Islet precursor cell (in vitro differentiated cells): ENCODE measurements at places on chromosomes 6 and 20.

DNA sequence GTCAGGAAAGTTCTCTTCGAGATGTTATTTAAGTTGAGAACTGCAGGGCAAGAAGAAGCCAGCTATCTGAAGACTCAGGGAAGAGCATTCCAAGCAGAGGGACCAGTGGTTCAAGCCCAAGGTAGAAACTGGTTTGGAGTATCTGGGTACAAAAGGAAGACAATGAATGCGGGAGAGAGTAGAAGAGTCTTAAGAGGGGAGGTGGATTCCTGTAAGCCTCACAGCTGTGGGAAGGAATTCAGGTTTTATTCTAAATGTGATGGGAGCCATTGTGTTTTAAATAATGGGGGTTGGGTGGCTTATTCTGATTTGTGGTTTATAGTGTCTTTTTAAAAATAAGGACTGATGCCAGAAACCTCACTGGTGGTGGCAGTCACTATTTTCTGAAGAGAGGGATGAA is 37.6 kb upstream of the TENT5A start:
- no peak for DNase-seq

DNA sequence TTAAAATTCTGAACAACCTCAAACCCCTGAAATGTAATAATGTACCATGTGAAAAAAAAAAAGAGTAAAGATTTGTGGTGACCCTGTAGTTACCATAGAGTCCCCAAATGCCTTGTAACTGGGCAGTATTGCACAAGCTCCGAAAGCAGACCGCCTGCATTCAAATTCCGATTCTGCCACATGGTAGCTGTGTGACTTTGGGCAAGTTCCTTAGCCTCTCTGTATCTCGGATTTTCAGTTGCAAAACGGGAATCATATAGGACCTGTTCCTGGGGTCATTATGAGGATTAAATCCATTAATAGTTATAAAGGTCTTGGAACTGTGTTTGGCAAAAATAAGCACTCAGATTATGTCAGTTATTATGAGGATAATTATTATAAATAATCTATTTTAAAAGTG is 43.6 kb downstream of the TSPYL4 start:
- DNase-seq, result no peak

DNA sequence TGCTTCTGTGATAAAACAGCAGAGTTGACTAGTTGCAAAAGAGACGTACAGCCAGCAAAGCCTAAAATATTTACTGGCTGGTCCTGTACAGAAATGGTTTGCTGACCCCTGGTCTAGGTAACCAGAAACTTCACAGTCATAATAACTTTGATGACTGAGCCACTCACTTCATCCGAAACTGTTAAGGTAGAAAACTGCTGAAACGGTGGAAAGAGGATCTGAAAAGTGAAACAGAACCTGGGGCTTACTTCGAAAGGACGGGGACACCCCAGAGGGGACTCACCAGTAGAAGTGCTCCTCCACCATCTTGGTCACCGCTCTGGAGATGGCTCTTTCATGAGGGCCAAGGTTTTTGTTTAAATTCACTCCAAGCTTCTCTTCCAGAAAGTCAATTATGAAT is 16.4 kb downstream of the FAXC start:
- no peak for DNase-seq

- no peak for DNase-seq
Observed at GRCh38 chr6:1792989-1793388, 183.3 kb downstream of the FOXC1 start.

DNA sequence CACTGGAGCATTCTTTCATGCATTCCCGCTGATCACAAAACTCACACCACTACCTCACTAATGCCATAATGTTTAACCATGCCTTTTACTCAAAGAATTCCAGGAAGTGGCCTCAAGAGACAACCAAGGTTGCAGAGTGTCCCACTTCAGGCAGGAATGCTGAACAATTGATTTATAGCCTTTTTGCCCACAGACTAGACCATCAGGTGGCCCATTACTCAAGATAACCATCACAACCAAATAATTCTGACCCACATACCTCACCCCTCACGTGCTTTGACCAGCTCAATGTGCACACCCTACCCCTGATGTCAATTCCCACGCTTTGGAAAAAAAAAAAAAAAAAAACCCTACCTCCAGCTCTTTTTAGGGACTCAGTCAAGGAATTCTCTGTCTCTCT is 220.6 kb upstream of the UFL1 start:
- DNase-seq, result peak; percentile 97

DNA sequence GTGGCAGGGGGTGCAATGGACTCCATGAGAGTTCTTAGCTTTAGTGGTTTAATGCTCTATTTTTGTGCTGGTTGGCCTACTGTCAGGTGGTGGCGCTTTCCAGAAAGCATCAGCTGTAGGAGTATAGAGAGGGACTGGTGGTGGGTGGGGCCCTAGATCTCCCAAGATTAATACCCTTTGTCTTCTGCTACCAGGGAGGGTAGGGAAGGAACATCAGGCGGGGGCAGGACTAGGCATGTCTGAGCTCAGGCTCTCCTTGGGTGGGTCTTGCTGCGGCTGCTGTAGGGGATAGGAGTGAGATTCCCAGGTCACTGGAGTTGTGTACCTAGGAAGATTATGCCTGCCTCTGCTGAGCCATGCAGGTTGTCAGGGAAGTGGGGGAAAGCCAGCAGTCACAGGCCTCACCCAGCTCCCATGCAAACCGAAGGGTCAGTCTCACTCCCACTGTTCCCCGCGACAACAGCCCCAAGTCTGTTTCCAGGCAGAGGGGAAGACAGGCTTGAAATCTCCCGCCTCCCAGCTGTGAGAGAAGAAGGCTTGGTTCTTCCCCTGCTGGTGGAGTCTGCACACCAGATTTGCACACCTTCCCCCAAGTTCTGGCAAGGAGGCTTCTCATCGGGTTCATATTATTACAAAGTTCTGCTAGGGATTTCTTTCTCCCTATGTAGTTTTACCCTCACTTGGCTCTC is 46.7 kb upstream of the PKIB start:
- DNase-seq, result no peak

DNA sequence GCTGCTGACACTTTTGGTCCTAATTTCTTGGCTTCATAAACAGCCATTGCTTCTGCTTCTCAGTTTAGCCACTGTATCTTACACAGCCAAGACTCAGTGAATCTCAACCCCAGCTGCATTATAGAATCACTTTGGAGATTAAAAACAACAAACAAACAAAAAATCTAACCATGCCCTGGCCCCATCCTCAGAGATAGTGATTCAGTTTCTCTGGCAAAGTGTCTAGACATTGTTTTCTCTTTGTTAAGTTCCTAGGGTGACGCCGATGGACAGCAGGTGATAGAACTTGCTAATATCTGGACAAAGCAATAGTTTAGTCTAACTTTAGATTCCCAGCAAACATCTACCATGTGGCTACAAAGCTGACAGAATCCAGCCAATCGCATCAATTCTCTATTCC is 2.9 kb downstream of the ADGRF5 start:
- no peak for DNase-seq

- no peak for DNase-seq
Observed at GRCh38 chr20:50389808-50390684, 120.1 kb upstream of the PTPN1 start.

DNA sequence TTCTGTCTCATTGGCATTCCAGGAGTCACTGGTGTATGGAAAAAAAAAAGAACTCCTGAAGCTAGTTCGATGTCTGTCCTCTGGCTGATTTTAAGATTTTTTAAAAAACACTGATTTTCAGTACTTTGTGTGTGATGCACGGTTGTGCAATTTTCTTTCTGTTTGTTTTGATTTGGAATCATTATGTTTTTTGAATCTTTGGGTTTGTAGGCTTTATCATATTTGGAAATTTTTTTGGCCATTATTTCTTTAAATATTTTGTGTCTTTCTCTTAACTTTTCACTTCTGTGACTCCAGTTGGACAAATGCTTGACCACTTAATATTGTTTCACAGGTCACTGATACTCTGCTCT is 327.2 kb downstream of the BCKDHB start:
- no peak for DNase-seq

DNA sequence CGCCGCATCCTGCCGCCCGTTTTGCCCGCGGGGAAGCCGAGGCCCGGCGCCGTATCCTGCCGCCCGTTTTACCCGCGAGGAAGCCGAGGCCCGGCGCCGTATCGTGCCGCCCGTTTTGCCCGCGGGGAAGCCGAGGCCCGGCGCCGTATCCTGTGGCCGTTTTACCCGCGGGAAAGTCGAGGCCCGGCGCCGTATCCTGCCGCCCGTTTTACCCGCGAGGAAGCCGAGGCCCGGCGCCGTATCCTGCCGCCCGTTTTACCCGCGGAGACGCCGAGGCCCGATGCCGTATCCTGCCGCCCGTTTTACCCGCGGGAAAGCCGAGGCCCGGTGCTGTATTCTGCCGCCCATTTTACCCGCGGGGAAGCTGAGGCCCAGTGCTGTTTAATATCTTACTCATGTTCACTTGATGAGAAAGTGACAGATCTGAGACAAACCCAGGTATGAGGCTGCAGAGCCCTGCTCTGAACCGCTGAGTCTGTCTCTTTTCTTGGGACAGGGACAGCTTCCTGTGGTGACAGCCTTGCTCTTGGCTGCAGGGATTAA is 129.4 kb downstream of the CDH26 start:
- peak; percentile 38 for DNase-seq

DNA sequence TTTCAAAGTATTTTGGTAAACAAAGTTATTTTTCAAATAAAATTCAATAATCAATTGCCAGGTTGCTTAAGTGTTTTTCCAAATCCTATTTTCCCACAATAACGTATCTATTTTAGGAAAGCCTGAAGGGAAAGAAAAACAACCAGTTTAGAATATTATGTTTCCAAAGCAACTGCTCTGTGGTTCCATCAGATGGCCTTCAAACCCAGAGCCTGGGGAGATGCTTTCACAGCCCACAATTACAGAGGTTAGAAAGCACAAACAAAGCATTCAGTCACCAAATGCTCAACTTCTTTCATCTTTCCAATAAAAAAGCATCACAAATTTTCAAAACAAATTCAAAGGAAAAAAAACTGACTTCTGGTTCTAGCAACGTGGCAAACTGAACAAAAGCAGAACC is 66.0 kb downstream of the ELOVL5 start:
- no peak for DNase-seq

DNA sequence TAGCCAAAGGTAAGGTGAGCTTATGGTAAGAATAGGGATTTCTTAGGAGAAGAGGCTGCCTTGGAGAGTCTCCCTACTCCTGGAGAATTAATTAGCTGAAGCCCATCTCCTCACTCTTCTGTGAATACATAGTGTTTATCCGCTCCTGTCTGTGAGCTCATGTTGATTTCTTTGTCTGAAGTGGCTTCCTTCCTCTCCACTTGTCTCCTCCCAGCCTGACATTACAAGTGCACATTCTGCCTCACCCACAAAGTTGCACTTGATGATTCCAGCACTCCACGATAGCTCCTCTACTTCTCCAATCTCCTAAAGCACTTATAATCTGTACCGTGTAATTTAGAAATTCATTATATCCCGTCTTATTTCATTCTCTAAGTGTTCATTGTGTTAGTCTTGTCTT is 287.2 kb downstream of the QKI start:
- no peak for DNase-seq

- no peak for DNase-seq
Observed at GRCh38 chr6:80151635-80152034, 45.2 kb downstream of the BCKDHB start.
